Astrocyte of the hippocampus (primary cell): ENCODE measurements at places on chromosomes 12 and 14.

GRCh38 chr12:2215709-2216560 is 163.1 kb downstream of the CACNA1C start:
- peak; percentile 74 for DNase-seq

DNA sequence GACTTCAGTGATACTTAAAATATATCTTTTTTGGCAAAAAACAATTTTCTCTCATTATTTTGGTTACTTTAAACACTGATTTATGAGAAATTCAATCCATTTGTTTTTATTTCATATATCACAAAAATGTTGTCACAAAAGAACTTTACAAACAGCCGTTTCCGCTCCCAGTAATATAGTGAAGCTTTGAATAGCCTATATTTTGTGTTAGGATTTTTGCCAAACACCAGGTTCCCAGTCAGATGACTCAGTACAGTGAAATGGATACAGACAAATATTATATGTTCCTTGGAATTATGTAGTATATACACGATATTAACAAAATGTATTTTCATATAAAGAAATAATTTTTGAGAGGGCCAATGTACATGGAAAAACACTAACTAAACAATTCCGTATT is 411.1 kb downstream of the CCER1 start:
- DNase-seq = peak; percentile 2

DNA sequence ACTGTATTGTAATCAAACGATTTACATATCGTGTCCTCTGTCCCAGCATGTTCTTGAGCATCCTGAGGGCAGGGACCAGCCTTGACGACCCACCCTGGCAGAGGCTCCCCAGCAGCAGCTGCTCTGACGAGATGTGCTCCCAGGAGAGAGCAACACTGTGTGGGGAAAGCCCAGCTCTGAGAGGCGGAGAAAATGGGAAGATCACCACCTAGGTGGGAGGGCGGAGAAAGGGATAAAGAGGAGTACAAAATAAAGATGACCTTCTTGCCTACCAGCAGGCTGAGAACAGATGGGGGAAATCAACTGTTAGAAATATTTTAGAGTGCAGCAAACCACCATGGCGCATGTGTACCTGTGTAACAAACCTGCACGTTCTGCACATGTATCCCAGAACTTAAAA is 71.5 kb upstream of the CAPRIN2 start:
- no peak for DNase-seq

DNA sequence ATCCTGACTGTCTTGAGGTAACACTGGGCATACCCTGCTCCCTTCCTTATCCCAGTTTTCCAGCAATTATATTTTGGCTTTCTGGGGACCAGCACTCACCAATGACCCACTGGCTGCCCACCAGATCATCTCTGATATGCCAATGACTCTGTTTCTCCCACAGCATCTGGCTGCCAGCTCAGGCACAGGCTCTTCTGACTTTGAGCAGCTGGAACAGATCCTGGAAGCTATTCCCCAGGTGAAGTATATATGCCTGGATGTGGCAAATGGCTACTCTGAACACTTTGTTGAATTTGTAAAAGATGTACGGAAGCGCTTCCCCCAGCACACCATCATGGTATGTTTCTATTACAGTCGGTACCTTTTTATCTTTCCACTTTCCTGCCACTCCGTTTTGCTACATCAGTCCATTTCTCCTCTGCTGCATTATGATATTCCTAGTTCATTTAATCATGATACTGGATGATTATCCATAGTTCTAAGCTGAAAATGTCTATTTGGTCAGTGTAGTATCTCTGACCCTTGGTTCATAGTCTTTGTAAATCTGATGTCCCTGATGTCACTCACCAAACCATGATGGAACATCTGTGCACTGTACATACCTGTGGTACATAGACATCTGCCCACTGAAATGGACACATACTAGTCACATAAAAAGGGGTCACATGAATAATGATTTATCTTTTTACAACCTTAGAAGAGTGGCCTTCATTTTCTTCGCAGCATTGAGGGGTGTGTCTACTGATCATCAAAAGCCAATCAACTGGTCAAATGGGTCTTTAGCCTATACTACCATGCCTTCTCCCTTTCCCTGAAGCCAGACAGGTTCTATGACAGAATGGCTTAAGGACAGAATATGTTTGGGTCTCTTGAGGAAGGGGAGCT is 3.3 kb downstream of the GMPR2 start:
- no peak for DNase-seq

DNA sequence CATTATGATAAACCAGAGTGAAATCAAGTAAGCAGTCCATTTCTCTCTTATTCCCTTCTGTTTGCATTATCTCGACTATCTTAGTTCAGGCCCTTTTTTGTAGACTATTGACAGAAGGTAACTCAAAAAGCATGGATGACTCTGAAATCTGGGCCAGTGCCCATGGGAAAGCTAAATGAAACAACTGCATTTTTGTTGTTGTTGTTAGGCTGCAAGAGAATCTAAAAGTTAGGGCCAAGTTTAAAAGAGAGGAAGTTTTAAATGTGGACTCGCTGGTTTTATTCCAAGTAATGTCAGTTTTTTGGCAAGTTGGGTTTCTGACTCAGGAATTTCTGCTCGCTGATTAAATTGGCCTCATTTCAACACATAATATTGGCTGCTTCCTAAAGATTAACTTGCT is 201.1 kb downstream of the PIK3C2G start:
- DNase-seq = peak; percentile 74

DNA sequence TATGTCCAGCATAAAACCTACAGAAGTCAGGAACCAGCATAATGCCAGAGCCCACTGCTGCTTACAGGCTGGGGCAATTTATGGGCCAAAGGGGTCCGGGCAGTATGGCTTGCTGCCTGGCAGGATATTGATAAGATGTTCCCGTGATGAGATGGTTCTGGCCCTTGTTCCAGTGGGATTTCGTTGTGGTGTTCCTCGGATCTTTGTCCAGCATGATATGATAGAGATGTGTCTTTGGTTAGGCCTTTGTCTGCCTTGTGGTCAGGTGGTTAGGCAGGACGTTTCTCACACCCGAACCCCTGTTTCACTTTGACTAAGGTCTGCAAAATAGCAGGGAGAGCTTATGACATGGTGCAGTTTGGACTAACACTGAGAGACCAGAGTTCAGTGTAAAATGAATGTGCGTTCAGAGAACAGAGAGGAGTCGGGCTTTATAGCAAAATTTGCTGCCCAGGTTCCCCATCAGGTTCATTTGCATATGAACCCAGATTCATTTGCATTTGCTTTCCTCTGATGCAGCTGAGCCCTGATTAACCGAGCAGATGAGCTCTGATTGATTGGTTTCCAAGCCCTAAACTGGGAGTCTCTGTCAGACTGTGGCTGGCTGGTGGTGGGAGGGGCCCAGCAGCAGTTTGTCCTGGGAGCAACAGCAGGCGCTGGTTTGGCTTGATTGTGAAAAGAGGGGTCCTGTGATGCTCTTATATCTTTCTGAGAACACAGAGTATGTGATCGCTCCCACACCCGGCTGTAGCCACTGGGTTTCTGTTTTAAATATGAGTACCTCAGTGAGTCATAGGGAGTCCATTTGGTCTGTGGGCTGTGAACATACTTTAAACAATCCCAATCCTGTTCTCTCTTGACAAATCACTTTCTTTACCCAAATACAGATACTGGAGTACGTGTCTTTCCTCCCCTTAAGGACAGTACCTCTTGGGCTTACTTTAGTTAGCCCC is 156.3 kb upstream of the PZP start:
- peak; percentile 83 for DNase-seq

DNA sequence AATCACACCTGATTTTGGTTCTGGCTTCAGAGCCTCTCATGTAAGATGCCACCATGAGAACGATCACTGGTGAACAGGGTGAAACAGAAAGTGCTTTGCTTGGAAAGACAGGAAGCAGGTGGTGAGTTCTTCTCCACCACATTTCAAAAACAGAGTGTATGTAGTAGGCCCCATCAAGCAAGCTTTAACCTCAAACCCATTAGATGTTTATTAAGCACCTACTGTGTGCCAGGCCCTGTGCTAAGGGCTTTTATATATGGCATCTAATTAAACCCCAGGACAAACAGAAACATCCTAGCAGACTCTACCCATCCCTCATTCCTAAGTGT is 47.8 kb upstream of the MED13L start:
- DNase-seq = no peak

GRCh38 chr12:92605621-92606170 is 97.1 kb upstream of the PLEKHG7 start:
- DNase-seq = no peak

GRCh38 chr12:110004598-110004997 is 5.4 kb downstream of the ANKRD13A start:
- no peak for DNase-seq

- DNase-seq = no peak
Observed at GRCh38 chr12:1639538-1639937, 10.5 kb downstream of the WNT5B start.

- DNase-seq = no peak
Observed at GRCh38 chr12:121750507-121750955, 38.0 kb downstream of the TMEM120B start.

- DNase-seq = no peak
Observed at GRCh38 chr12:41485203-41485602, 297.1 kb downstream of the PDZRN4 start.

DNA sequence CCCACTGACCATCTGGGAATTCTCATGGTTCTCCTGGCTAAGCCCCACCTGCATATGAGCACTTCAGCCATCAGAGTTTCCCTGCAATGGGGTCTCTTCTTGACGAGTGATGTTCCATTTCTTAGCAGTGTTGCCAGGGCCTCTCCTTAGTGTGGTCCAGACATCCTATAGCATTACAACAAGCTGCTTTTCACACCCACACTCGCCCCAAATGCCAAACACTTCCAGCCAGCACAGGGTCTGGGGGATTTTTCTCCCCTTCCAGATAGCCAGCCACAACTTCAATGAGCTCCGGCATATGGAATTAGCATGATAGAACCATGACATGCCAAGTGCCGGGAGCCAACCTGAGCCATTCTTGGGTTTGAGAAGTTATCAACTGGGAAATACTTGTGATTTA is 267.4 kb downstream of the ZFP36L1 start:
- DNase-seq = no peak

GRCh38 chr12:32595251-32595650 is 83.8 kb upstream of the DNM1L start:
- peak; percentile 46 for DNase-seq

DNA sequence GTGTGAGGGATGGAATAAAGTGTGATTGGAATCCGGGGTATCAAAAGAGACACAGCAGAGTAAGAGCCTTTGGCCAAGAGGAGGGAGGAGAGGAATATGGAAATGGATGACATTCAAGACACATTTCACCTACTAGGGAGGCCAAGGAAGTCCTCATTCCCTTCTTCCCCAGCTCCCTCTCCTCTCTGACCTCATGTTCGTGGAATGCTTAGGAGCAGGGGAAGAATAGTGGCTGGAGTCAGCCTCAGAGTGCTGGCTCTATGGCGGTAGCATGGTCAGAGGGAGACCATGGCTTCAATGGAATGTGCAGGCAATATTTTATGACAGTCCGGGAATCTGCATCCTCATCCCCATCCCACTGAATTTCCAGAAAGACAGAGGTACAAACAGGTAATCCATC is 196.6 kb downstream of the EGLN3 start:
- DNase-seq = peak; percentile 78

GRCh38 chr12:70121562-70121961 is 121.7 kb upstream of the CNOT2 start:
- DNase-seq = no peak

- no peak for DNase-seq
Observed at GRCh38 chr14:102867826-102868580, 54.5 kb upstream of the AMN start.

GRCh38 chr12:109710205-109710746 is 3.3 kb upstream of the FAM222A start:
- peak; percentile 36 for DNase-seq

DNA sequence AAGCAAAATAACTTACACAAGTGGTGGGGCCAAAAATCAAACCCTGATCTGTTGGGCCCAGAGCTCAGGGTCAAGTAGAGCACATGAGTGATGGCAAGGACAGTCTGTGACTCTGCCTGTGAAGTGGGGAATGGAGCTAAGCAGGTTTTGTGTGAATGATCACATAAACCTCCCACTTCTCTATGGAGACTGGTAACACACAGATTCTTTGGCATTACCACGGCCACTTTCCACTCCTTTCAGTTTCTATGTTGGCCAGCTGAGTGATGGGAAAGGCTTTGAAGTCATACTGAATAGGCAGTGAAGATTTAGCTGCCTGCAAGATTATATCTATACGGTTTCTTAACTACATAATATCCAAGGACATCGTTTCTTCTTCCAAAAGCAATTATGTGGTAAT is 97.9 kb downstream of the ARMH4 start:
- no peak for DNase-seq

GRCh38 chr12:128286970-128287369 is 20.0 kb downstream of the TMEM132C start:
- DNase-seq = no peak

DNA sequence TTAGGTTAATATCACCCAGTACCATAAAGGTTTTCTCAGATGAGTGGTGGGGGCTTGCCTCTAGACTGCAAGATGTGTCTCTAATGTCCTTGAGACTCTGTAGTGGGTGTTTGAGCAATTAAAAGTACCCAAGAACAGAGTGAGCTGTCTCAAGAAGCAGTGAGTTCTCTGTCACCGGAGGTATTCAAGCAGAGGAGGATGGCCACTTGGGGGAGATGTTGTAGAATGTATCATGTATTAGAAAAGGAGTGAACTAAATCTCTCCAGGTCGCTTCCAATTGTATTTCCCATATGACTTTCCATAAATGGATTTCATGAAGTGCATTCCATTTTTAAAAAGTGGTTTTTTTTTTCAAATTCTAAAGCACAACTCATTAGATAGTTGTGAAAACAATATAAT is 35.0 kb downstream of the SLC17A8 start:
- DNase-seq = no peak

DNA sequence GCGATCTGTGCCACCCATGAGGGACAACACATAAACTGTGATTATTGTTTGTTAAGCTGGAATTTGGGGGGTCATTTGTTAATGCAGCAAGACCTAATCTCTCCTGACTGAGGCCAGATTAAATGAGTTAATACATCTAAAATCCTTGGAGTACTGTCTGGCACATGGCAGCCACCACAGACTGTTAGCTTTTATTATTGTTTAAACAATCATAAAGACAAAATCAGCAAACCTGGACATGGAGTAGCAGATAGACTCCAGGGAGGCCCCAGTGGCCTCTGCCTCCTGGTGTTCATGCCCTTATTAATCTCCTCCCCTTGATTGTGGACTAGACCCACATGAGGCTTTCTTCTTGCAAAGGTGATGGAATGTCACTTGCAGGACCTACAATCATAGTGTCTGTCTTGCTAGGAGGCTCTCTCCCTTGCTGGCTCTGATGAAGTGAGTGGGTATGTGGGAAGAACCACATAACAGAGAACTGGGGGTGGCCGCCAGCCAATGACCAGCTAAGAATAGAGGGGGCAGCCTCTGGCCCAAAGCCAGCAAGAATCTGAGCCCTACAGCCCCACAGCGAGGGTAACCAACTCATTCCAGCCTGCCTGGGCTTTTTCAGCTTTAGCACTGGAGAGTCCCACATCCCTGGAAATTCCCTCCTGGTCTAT is 142.0 kb downstream of the SCARB1 start:
- peak; percentile 85 for DNase-seq
